ENCODE measurements at places on chromosomes 5 and 9. TPM values are rescaled to one million over a fixed set of nuclear protein-coding genes. Genes with fewer than 3 reads are reported as not detected.

Gene TRIM52
- total RNA-seq = 27.5 TPM

Gene SLC22A4
- total RNA-seq = 1.1 TPM

- ATAC-seq = no peak
Measured at GRCh38 chr9:78857373-78858225, 560.7 kb downstream of the PSAT1 start.

- no peak for ATAC-seq
Measured at GRCh38 chr9:13122756-13123369, 156.6 kb downstream of the MPDZ start.

Measured in gastroesophageal sphincter (tissue), 4 donors.